Caco-2 (cell line): ENCODE measurements at places on chromosomes 7 and 10. TPM values are rescaled to one million over a fixed set of nuclear protein-coding genes. Genes with fewer than 3 reads are reported as not detected.
A peak's percentile ranks its signal among the peaks of the same experiment; 100 is the strongest.

DNA sequence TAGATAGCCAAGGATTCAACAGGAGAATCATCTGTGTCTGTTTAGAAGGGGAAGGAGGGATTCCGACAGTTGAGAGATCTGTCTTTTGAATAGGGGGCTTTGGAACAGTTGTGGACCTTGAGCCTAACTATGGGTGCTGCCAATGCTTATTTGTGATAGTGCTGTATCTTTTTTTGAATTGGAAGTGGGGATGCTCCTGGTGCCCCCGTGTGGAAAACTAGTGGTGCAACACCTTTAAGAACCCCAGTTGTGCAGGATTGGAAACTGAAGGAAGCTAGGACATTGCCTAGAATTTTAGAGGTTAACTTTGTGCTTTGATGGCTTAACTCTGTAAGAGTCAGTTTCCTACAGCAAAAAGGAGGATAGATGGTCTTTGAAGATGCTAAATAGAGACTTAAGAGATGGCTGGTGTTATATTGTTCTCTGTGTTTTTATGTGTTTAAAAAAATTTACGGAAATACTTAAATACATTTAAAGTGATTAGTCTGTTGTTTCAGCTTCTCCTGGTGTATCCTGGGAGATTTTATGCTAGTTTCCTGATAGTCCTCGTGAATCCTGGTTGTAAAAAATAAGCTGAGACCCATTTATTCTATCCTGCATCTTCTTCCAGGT, 69.3 kb downstream of the AP3M1 start:
- peak; percentile 53 for DNase-seq

DNA sequence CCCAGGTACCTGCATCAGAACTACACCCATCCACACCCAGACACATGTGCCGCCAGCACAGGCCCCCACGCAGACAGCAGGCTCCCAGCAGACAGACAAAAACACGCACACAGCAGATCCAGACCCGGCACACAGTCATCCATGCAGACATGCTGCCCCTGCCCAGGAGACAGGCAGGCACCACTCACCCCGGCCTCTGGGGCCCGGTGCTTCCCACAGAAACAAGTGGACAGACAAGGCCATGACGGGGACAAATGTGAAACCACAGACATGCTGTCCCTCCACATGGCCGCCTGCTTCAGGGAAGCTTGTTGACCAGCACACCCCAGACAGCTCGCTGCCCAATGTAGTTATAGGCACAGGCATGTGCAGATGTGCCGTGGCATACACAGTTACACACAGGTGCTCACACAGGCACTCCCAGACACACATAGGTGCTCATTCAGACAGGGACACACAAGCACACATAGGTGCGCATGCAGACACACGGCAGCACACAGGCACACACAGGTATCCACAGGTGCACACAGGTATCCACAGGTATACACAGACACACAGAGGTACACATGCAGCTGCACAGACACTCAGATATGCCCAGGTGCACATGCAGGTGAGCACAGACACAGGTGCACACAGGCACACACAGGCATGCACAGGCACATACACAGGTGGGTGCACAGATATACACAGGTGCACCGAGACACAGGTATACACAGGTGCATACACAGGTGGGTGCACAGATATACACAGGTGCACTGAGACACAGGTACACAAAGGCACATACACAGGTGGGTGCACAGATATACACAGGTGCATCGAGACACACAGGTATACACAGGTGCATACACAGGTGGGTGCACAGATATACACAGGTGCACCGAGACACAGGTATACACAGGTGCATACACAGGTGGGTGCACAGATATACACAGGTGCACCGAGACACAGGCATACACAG, 10.5 kb upstream of the SCART1 start:
- no peak for DNase-seq

- DNase-seq, result no peak
These were observed 951 bp downstream of the ELOVL3 start for GRCh38 chr10:102227050-102227449.

DNA sequence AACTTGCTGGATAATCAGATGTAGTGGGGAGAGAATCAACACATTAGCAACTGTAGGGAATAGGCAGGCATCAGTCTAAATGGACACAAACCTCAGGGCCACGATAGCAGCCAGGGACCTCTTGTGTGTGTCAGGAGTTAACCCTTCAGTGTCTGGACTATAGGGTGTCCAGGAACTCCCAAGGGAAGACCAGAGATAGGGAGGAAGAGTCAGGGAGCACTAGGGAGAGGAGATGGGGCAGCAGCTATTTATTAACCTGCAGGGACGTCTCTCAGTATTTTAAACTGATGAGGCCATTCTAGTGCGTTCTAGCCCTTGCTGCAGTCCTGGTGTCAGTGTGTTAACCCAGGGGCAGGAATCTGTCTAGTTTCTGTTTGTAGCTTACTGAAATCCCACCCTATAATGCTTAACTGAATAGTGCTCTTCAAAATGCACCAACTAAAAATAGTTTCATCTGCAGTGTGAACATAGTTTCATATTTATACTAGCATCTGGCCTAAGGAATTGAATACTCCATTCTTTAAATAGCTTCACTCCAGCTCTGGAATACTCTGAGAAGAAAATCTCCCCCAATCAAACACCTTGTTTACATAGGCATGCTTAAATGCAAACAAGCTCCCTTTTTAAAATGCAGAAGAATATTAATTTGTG, 62.7 kb downstream of the ARID5B start:
- DNase-seq, result peak; percentile 57

DNA sequence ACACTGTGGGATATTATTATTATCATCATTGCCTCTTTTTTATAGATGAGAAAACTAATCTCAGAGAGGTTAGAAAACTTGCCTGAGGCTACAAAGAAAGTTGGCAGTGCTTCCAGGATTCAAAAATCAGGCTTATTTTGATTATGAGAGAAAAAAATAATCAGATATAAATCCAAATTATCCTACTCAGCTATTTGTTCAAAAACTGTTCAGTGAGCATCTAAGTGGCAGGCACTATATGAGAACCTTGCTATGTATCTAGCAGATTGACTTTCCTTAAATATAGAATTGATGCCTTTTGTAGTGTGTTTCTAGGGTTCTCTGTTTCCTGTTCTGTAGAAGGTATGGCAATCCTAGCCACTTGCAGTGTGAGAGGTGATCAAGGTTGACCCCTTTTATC, 60.0 kb upstream of the SLC35B4 start:
- DNase-seq, result no peak

- DNase-seq, result no peak
These were observed 913 bp downstream of the ADCYAP1R1 start for GRCh38 chr7:31052841-31053601.

DNA sequence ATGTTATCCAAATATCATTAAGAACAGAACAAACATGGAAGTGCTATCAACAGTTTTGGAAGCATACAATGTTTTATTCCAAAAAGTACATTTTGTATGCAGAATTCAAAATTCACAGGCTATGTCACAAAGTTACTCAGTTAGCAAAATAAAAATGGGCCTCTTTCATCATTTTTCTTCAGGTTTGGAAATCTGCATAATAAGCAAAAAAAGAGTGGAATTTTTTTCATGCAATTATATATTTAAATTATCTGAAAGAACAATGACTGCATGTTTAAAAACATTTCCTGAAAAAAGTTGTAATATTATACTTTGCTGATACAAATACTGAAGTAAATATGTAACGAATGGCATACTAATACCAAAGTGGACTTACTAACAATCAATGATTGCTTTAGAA, 161.2 kb upstream of the MBL2 start:
- DNase-seq, result no peak

DEPP1 gene
- total RNA-seq, result 7.0 and 13.6 TPM in 2 replicates

ANKRD61 gene
- 0.32 TPM in 1 of 2 replicates, not detected in the other for total RNA-seq

- DNase-seq, result no peak
These were observed 203.2 kb downstream of the ANK3 start for GRCh38 chr10:60186315-60187071.

KIAA1549 gene
- 19.9 and 21.9 TPM in 2 replicates for total RNA-seq

DNA sequence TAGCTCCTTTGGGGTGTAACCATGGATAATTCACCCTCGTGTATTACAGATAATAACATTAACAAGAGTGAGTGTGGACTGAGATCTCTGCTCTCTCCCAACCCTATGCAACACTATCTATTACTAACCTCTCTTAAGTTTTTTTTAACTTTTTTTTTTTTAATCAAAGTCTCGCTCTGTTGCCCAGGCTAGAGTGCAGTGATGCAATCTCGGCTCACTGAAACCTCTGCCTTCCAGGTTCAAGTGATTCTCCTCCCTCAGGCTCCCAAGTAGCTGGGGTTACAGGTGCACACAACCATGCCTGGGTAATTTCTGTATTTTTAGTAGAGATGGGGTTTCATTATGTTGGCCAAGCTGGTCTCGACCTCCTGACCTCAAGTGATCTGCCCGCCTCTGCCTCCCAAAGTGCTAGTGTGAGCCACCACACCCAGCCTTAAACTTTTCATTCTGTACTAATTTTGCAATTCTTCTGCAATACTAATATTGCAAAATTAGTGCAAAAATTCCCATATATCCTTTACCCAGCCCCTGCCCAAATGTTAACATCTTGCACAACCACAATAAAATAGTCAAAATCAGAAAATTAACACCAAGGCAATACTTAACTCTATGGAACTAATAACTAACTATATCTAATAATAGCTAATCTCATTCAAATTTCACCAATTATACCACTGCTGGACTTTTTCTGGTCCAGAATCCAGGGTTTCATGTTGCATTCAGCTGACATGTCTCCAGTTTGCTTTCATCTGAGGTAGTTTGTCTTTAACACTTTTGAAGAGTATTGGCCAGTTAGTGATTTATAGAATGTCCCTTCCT, 66.5 kb upstream of the TCF7L2 start:
- no peak for DNase-seq

DNA sequence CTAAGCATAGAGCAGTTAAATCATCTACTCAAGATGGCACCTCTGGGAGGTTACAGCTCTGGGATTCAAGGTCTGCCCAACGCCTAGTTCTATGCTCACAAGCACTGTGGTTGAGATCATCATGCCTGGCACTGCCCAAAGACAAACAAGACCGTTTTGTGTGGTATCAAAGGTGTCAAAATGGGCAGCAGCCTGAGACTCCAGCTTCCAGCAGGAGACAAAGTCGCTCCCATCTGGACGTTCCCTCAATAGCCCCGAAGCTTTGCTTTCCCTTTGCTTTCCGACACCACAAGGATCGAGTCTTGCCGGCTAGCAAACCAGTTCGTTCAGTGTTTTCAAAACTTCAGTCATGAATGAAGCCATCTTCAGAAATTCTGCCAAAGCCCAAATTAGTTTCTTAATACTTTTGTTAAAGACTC, 5.1 kb downstream of the HABP2 start:
- no peak for DNase-seq

SLC18A2 gene
- total RNA-seq, result not detected in 2 replicates

DNA sequence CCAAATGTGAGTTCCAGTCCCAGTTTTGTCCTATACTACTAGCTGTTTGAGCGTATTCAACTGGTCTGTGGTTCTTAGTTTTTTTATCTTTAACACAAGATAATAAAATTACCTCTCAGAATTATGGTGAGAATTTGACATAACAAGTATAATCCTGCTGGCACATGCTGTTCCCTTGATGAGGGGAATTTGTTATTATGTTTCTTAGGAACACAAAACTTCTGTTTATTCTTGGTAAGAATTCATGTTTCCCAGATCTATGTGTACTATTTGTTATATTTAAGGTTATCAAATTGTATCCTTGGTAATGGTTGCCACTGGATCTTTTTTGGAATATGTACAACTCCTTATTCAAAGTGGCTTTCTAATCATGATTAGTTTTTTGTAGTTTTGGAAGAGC, 335.6 kb downstream of the ADK start:
- DNase-seq, result no peak

- DNase-seq, result no peak
These were observed 29.3 kb downstream of the DNAJC12 start for GRCh38 chr10:67808704-67809103.

DNA sequence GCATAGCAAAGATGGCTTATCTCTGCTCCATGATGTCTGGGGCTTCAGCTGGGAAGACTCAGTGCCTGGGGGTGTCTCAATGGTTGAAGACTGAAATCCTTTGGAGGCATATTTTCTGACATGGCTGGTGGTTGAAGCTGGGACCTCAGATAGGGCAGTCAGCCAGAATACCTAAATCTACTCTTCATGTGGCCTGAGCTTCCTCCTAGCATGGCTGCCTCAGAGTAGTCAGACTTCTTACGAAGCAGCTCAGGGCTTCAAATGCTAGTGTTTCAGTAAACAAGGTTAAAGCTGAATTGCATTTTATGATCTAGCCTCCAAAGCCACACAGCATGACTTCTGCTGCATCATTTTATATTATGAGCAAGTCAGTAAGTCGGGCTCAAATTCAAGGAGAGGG, 2.6 kb upstream of the BRAF start:
- no peak for DNase-seq

CDK5 gene
- total RNA-seq, result 23.8 and 25.2 TPM in 2 replicates

DNA sequence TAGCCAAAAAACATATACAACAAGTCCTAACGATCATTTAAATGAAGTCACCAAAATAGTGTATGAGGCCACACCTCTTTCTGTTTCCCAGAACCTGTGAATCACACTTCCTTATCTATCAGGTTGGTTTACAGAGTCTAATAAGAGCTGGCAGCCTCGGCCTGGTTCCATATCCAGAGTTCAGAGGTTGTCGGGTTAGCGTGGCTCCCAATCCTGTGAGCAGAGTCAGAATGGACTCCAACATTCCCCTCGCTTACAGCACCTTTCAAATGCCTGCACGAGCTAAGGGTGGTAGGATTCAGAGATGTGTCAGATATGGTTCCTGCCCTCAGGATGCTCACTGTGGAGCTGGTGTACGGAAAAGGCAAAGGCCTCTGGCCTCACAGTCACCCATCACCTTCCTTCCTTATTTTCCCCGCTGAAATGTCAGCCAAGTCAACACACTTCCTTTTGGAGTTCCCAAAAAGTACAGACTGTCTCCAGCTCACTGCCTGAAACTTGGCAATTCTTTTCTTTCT, 6.0 kb downstream of the IL15RA start:
- peak; percentile 37 for DNase-seq

DNA sequence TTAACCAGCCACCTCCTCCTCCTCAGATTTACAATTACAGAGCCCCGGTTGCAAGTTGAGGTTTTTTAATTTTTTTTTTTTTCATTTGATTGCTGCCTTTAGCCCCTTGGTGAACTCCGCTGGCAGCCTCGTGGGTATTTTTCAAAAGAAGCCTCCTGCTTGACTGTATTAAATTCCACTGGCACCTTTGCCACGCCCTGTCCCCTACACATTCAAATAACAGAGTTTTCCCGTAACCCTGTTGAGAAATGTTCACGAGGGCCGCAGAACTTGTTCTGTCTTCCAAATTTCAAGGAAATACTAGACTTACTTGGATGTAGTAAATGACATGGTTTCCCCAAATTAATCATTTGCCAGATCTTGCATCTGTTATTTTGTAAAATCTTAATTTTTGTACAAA, 167.0 kb downstream of the ARID5B start:
- DNase-seq, result no peak

AKR1C3 gene
- total RNA-seq, result 96.8 and 115 TPM in 2 replicates

- DNase-seq, result peak; percentile 73
These were observed 6.7 kb upstream of the MGAM2 start for GRCh38 chr7:142104550-142105527.

RPEL1 gene
- total RNA-seq, result 0.21 TPM in 1 of 2 replicates, not detected in the other

- DNase-seq, result peak; percentile 2
These were observed 94.5 kb downstream of the COL26A1 start for GRCh38 chr7:101457001-101457750.
